AML-193 (cell line): ENCODE measurements at places on chromosomes 7 and 10.
A peak's percentile ranks its signal among the peaks of the same experiment; 100 is the strongest.

GRCh38 chr10:103748020-103748419 is 107.4 kb downstream of the SH3PXD2A start:
- no peak for DNase-seq

DNA sequence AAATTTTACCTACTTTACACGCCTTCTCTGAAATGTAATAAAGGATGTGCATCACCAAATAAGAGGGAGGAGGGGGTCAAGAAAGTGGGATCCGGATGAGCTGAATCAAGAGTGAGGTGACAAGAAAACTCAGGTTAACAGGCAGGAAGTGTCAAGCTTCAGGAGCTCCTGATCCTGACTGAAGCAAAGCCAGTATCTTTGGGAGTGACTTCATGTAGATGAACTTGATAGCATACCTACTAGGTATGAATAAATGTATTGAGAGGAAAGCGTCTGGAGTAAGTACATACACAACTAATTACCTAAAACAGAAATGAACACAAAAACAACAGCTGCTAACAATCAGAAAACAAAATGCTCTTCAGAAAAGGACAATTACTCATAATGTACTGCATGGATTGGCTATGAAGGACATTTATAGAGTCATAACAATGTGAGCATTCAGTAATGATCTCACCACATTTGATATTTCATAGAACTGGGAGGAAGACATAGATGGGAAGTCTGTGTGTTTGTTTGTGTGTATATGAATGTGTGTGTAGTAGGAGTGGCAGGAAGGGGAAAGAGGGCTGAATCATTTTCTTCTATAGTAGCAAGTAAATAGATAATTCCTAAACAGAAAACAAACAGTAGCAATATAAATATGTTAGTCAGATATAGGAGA is 29.4 kb downstream of the PRKG1 start:
- DNase-seq, result no peak

DNA sequence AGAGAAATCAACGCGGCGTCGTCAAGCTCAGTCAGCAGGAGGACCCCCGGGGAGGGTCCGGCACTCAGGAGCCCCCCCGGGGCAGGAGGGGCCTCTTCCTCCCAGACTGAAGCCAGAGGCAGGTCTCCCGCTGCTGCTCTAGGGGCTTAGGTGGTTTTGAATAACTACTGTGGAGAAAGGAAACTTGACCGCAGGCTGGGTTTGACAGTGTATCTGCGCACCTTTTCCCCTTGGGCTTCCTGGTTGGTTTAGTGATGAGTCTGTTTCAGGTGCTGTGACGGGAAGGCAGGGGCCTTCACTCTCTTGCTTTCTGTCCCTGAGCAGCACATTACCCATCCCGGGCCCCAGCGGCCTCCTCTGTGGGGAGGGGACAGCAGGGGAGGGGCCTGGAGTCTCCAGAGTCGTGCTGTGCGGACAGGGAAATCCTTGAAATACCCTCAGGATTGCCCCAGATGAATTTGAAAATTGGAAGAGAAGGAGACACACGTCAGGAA is 262.2 kb downstream of the ADARB2 start:
- DNase-seq, result no peak

GRCh38 chr7:41098846-41099245 is 604.0 kb downstream of the INHBA start:
- no peak for DNase-seq

- no peak for DNase-seq
These were observed 79.9 kb upstream of the EN2 start for GRCh38 chr7:155377838-155378579.

DNA sequence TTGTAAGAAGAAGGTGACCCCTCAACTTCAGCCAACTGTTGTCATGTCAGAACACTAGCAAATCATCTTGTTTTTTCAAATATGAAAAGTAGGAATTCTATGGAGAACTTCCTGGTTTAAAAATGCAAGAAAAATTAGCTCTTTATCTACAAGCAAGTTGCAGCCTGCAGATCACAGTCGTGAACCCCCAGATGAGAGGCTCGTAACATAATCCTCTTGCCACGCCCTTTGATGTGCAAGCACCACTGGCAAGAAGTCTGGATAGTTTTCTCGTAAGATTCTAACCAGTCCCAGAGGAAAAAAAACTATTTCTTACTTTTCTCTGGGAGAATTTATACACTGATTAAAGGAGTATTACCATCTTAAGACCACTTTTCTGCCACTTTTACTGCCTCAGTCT is 132.3 kb downstream of the DPY19L1 start:
- no peak for DNase-seq

- DNase-seq, result no peak
These were observed at the start of gene PGAM2 for GRCh38 chr7:44065431-44066110. TSS of gene PGAM2 (minus strand) at chr7:44065567. CDS start at chr7:44065529, 38 bp downstream.

DNA sequence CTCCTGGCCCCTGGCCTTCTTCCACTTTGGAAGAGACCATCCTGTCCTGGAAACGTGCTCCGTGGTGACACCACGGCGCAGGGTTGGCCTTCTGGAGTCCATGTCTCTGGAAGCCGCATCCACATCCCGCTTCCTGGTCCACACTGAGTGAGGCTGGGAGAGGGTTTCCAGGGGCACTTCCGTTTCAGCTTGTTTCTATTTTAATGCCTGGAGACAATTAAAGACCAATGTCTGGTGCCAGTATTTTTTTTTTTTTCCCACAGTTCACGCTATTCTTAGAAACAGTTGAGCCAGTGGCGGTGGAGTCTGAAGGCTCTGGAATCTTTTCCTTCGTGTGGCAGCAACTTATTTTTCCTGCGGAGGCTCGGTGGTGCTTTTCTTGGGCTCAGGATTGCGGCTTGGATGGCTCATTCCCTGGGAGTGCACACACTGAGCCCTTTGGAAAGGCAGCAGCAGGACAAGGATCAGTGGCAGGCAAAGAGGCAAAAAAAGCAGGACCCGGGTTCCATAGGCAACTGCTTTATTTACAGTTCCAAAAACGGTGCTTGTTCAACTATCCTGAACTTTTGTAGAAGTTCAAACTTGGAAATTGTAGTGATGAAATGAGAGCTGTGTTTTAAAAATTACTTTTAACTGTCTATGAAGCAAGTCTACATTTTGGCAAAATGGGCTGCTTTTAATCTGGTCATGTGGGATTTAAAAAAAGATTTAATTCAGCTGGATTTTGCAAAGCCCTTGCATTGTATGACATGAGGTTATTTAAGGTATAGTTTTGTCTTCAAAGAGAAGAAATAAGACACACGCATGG is 202.8 kb downstream of the BAMBI start:
- DNase-seq, result no peak

- DNase-seq, result no peak
These were observed 50.8 kb upstream of the CACNA2D1 start for GRCh38 chr7:82494420-82494819.

DNA sequence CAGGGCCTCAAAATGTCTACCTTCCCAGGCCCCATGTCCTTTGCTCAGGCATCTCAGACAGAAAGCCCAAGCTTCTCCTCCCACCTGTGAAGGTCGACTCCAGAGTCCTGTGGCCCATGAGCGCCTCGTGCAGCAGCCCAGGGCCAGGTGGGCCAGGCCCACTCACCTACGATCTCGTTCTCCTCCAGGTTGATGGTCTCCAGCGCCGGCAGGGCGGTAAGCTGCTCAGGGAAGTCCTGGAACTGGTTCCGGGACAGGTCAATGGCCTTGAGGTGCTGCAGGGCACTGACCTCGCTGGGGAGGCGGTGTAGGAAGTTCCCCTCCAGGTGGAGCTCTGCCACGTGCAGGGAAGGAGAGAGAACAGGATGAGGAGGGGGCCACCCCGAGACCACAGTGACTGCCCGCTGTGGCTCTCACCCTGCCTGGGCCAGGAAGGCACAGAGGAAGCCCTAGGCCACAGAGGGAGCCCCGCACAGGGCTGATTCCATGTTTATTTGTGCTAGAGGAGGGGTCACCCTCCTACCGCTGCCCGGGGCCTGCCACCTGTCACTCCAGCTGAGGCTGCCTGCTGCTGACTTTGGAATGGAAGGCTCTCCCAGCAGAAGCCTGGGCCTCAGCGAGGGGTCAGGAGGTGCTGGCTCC is 40.0 kb upstream of the NPFFR1 start:
- DNase-seq, result no peak

DNA sequence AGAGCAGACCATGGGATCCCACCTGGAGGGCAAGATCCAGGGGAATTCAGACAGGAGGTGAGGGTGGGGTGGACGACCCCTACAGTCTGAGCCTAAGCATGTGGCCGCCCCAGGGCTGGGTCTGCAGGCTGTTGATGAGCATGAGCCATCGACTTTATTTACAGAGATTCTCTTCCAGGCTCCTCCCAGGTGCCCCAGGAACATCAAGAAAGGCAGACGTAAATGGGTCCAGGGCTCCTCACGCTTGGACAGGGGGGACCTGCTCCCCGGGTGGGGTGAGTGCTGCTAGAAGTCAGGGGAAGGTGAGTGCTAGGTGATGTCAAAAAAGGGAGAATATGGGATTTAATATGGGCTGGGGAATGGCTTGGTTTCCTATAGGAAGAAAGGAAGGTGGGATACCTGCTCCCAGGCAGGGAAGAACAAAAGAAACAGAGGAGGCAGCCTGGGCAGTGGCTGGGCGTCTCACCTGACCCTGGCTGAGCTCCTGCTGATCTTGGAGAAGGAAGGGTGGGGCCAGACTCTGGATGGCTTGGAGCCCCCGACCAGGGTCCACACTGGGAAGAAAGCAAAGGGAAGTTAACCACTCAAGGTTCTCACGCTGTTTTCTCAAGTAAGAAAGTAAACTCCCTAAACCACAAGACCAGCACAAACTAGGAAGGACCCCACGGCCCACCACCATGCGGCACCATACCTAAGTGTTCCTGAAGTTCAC is 162.1 kb upstream of the SHH start:
- no peak for DNase-seq

- no peak for DNase-seq
These were observed 184.7 kb downstream of the VTI1A start for GRCh38 chr10:112631501-112632400.

DNA sequence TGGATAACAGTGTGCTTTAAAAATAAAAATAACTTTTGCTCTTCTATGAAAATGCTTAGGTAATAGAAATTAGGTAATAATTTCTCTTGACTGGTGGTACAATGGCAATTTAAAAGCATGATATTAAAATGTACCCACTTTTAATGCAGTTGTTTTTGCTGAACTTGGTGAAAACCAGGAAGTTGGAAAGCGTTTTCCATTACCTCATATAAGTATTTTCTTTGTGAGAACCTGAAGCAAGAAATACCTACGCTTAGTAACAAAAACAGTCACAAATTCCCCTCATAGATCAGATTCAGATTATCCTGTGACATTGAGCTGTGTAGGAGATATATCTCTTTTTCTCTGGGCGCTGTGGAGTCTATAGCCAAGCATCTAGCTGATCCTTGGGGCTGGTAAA is 689.0 kb upstream of the FZD8 start:
- no peak for DNase-seq

- DNase-seq, result no peak
These were observed 97.0 kb upstream of the PALS2 start for GRCh38 chr7:24476227-24476626.

- no peak for DNase-seq
These were observed 128.6 kb downstream of the RNF216 start for GRCh38 chr7:5652829-5653228.

- DNase-seq, result no peak
These were observed 150.8 kb downstream of the RNF216 start for GRCh38 chr7:5630670-5631069.

GRCh38 chr10:15347150-15347549 is 23.9 kb downstream of the FAM171A1 start:
- DNase-seq, result no peak

DNA sequence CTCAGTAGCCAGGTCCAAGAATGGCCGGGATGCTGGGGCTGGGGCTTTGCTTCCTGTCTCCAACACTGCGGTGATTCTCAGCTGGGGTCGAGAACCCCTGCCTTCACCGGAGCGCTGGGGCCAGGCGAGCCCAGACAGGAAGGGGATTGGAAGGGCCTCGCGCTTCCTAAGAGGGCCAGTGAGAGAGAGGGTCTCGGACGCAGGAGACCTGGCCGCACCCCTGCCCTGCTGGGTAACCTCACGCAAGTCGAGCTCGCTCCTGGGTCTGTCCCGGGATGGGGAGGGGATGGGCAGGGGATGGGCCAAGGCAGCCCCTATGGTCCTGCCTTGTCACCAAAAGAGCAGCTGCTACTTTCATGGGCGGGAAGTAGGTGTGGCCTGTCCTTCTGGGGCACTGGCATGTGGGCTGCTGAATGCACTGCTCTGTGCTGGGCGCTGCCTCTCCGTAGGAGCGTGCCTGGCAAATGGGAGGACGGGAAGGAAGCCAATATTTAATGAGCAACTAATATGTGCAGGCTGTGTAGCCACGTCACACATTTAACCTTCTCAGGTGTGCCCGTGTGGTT is 20.0 kb downstream of the KCNK18 start:
- DNase-seq, result no peak

DNA sequence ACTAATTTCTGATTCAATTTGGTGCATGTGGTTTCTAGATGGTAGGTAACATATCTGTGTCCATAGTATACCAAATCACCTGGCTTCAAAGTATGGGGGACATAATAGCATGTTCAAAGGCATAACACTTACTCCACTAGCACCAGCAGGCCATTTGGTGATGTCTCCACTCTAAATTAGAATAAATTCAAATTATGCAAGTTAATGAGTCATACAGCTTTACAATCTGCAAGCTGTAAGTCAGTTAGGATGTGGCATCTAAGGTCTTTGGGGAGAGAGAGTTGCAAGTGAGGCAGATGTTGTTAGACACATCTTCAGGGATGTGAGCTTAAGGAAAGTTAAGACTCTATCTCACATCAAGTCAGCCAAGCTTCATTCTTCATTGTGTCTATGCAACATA is 506.4 kb upstream of the GRM3 start:
- DNase-seq, result no peak

DNA sequence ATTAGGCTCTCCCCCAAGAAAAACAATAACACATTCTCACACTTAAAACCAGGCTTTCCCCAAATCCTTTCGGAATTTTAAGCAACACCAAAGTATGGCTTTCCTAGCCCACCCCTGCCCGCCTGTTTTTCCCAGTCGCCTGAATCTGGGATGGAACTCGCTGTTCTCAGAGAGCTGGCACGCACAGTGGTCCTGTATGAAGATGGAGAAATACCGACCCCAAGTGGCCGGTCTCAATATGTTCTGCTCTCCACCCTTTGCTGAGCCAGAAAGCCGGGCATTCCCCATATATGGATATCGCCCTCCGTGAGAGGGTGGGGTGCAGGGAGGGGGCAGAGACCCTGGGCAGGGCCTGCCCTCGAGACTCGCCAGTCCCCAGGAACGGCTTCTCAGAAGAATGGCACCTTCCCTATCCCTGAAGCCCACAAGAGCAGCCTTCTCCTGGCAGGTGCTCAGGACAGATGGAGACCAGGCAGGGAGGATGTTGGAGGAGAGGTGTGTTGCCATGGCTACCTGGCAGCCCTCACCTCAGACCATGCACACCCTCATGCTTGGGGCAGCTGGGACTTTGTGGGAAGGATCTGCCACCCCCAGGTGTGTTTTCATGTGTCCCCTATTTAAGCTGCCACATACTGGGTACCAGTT is 3.4 kb downstream of the TACR2 start:
- DNase-seq, result peak; percentile 16

DNA sequence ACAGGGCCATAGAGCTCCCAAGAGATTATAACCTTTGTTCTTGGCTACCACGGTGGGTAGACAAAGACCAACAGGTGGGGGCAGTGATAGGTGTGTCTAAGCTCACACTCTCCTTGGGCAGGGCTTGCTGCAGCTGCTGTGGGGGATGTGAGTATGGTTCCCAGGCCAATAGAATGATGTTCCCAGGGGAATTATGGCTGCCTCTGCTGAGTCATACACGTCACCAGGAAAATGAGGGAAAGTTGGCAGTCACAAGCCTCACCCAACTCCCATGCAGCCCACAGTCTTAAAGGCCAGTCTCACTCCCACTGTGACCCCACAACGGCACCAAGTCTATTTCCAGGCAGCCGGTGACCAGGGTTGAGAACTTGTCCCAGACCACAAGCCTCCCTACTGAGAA is 453.4 kb upstream of the PODXL start:
- DNase-seq, result no peak
